ENCODE measurements at places on chromosomes 6 and 20.

DNA sequence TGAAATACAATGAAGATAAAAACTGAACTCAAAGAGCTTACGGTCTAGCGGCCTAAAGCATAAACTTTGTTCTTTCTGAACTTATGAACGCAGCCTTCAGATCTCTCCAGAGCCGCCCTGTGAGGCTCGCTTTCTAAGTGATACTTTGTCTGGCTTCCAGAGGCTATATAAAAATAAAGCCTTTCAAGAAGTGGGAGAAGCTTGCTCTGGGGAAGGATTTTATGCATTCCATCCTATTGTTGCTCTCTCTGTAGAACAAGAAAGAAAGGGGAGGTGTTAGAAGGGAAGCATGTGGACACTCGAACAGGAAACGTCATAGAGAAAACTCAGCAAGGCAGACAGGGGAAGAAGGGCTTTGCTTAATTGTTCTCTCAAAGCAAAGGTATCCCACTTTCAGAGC, 77.0 kb downstream of the TBX18 start:
- no peak for DNase-seq

- DNase-seq: no peak
These were observed 300.7 kb downstream of the TENT5A start for GRCh38 chr6:81451787-81452186.

DNA sequence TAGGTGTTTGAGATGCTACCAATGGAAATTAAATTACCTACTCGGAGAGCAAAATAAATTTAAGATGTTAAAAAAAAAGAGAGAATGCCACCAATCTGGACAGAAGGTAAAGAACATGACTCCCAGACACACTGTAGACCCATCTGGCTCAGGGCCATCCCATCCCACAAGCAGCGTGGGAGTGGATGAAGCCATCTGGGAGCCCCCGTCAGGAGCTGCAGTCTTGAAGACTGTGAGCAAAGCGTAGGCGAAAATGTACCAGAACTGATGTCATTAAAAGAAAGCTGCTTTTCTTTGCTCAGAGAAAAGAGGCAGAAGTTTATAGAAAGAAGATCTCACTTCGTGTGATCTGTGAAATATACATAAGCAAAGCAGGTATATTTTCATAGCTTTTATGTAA, 815.7 kb downstream of the QKI start:
- no peak for DNase-seq

- DNase-seq: no peak
These were observed 62.2 kb downstream of the LRFN2 start for GRCh38 chr6:40524797-40525585.

DNA sequence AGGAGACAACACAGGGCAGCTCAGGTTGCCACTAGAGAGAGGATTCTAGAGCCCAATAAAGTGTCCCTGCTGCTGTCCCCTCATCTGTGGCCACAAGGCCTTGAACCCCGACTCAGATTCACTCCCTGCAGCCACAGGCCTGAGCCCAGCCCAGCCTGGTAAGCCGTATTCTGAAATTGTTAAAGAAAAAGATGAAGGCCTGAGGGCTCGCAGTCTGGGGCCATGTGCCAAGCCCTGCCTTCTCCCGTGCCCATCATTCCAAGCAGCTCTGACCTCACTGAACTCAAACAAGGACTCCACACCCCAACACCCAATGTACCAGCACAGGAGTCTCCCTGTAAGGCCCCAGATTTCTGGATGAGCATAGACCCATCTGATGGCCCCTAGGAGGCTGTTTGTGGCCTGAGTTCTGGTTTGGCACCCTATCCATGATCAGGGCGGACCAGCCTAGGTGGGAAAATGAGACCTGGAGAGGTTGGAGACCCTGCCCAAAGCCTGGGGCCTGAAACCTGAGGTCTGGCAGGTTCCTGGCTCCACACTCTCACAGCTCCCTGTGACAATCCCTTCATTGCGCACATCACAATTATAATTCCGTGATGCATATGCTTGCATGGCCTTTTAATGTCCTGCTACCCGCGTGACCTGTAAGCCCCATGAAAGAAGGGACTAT, 62.0 kb upstream of the TOP1 start:
- DNase-seq: no peak

DNA sequence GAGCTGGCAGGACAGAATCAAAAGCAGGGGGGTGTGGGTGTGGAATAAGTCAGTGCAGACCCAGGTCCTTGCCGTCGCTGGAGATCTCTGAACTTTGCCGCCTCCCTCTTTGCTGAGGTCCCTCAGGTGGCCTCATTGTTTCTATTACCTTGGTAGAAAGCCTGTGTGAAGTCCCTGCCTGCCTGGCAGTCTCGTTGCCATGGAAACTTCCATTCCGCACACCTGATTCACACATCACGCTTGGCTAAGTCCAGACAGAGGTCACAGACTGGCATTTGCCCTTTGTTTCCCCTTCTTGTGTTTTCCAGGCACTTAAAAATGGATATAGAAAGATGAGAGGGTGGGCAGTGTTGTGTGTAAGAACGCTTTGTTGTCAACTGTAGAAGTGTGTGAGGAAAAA, 260.6 kb downstream of the PRL start:
- peak; percentile 32 for DNase-seq

DNA sequence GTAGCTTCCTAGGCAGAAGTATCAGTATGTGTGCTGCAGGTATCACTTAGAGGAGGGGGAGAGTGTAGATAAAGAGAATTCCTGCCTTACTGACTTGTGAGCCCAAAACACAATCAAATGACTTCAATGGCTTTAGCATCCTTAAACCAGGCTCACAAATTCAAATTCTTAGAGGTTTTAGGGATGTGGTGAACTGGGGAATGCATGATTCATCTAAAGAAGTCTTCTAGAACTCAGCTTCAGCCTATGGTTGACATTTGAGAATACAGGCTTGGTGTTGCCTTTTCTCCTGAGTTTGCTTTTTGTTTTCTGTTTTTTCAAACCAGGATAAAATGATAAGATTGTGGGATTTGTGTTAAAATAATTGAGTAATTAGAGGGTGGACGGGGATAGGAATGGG, 14.4 kb downstream of the SNRPC start:
- no peak for DNase-seq

- no peak for DNase-seq
These were observed 257.3 kb downstream of the ATXN1 start for GRCh38 chr6:16503970-16504415.

GRCh38 chr6:134177753-134178160, 125.3 kb upstream of the SLC2A12 start:
- no peak for DNase-seq

- no peak for DNase-seq
These were observed 19.4 kb upstream of the EPB41L1 start for GRCh38 chr20:36135159-36135558.

DNA sequence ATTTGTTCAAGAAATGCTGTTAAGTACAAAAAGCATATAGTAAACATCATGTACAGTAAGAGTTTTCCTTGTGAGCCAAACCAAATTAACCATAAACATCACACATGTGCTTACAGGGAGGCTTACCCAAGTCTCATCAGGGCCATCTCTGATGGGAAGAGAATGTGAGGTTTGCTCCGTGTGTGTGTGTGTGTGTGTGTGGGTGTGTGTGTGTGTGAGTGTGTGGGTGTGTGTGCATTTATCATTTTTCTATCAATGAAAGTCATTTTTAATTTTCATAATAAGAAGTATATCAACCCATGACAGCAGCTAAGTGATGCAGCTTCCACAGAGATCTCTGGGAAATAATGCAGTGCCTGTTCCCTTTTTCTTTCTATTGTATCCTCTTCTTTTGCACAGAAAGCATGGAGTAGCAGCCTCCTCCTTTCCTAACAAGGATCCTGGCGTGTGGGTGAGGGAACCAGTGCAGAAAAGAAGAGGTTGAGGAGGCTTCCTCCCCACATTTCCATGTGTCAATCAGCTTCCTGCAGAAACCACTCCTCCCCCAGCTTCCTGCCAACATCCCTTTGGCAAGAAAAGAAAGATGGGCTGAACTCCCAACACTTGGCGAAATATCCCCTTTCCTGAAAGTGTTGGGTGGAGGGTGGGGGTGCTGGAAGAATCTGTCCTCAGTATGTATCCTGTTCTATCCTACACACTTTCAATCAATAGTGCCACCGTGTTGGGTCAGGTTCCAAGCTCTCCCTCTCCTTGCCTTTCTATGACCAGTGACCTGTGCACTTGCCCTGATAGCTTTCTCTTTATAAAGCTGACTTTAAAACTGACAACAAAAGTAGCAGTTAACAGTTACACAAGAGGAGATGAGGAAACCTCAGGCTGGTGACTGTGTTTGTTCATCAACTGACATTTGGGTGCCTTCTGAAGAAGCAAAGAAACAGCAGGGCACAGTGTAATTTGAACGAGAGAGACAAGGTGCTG, 251.8 kb upstream of the CITED2 start:
- no peak for DNase-seq

GRCh38 chr6:106122306-106122918, 36.3 kb downstream of the PRDM1 start:
- DNase-seq: no peak
